Fibroblast of the conjunctiva (primary cell): ENCODE measurements at places on chromosomes 7 and 10.

- no peak for DNase-seq
Measured at GRCh38 chr7:39417642-39418041, 148.6 kb upstream of the YAE1 start.

GRCh38 chr10:5757766-5758517, 55.3 kb downstream of the GDI2 start:
- DNase-seq, result no peak

DNA sequence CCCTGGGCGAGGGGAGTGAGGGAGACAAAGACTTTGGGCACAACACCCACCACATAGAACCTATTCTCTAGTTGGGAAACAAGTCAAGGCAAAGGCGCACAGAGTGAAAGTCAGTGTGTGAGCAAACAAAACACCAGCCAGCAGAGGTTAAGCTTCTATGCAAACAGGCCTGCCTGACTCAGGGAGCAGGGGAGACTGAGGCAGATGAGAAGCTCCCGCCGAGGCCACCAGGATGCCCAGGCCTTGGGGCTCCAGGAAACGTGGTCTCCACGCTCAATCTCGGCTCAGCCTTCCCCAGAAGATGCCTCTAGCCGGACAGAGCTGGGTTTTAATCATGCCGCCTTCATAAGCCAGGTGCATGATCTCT, 74.1 kb upstream of the KCNMA1 start:
- no peak for DNase-seq

GRCh38 chr10:91803386-91804125, 5.3 kb downstream of the TNKS2 start:
- no peak for DNase-seq

- DNase-seq, result no peak
Measured at GRCh38 chr7:149706398-149706797, 67.0 kb downstream of the ZNF467 start.

GRCh38 chr10:17848646-17849045, 39.5 kb downstream of the MRC1 start:
- no peak for DNase-seq

DNA sequence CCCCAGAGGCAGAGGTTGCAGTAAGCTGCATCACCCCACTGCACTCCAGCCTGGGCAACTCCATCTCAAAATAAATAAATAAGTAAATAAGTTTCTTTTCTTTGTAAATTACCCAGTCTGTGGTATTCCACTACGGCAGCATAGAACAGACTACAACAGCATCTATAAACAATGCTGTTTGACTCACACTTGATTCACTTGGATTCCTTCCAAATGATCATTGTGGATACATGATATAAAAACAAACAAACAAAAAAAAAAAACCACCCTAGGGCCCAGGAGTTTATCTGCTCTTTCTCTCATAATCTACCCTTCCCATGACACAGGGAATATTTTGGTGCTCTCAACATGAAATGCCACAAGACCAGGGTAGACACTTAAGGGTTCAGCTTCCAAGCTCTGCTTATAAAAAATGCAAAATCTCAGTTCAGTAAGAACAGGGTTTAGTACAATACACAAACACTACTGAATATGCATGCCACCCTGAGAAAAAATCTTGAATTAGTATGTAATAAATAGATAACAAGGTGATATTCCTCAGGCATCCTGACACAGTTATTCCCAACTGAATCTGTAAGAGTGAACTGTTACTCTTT, 200.9 kb downstream of the FAM107B start:
- DNase-seq, result no peak

- DNase-seq, result no peak
Measured at GRCh38 chr7:127525866-127526480, 59.4 kb downstream of the GCC1 start.

DNA sequence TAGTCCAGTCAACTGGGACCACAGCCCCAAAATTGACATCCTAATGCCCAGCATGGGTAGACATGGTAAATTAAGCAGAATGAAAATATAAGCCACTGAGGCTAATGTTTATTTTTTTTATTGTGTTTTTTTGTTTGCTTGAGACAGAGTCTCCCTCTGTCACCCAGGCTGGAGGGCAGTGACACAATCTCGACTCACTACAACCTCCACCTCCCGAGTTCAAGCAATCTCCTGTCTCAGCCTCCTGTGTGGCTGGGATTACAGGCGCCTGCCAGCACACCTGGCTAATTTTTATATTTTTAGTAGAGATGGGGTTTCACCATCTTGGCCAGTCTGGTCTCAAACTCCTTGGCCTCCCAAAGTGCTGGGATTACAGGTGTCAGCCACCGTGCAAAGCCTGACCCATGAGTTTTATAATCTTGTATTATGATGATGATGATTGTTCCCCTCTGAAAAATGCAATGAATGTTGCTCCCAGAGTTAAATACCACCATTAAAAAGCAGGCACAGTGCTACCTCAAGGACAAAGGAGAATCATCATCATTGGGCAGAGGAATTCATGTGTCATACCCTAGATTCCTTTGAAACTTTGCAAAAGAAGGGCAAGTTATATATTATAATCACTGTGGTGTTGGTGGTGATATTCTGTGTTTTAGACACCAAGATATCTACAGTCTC, 228.0 kb downstream of the PARD3 start:
- DNase-seq, result no peak

GRCh38 chr10:13448216-13448615, 80.6 kb downstream of the BEND7 start:
- peak; percentile 10 for DNase-seq

GRCh38 chr10:71774916-71775702, 1.8 kb upstream of the VSIR start:
- no peak for DNase-seq

GRCh38 chr7:114949231-114949630, 27.3 kb downstream of the MDFIC start:
- DNase-seq, result no peak

GRCh38 chr7:150323682-150324372, 482 bp upstream of the ACTR3C start:
- no peak for DNase-seq

DNA sequence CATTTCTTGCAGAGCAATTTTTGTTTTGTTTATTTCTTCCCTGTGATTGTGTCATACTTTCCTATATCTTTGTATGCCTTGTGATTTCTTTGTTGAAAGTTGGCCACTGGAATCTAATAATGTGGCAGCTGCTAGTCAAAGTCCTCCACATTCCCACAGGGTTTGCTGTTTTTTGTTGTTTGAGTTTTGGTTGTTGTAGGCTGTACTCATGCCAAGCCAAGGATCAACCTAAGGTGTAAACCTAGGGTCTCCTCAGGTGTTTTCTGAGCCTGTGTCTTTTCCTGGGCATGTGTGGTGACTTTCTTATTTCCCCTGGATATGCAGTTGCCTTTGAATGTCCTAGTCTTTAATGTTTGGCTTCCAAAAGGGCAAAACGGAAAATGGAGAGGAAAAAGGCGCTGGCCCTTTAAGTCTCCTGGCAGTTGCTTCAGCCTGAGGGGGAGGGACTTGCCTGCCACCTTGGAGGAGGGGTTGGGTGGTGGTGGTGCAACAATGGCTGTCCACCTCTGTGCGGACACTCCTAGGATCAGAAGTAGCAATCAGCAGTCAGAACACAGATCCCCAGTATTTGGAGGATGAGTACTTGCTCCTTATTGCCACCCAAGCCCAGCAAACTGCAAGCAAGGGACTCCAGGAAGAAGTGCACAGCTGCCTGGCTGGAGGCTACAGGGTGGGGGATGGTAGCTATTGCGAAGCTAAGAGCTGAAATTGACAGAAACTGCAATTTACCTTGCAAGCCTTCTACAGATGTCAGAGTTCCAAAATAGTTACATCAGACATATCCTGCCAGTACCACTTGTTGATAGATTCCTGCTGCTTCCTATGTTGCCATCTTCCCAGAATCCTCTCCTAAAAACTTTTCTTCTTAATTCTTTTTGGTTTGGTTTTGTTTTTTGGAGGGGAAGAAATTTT, 5.6 kb upstream of the ZNF518A start:
- DNase-seq, result peak; percentile 24

DNA sequence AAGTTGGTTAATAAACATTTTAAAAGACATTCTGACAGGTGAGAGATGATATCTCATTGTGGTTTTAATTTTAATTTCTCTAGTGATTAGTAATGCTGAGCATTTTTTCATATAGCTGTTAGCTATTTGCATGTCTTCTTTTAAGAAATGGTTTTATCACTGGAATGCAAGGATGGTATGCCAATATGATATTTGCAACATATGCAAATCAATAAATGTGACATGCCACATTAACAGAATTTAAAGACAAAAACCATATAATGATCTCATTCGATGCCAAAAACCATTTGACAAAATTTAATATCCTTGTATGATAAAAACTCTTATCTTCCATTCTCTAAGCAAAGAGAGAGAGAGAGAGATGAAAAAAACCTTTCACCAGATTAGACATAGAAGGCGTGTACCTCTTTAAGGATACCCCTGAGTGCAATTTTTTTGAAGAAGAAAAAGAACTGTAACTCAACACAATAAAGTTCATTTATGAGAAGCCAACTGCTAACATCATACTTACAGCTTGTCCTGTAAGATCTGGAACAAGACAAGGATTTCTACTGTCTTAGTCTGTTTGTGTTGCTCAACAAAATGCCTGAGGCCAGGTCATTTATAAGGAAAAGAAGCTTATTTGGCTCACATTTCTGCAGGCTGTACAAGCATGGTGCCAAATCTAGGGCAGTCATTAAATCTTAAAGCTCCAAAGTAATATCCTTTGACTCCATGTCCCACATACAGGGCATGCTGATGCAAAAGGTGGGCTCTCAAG, 39.7 kb upstream of the ZMYND11 start:
- DNase-seq, result no peak

GRCh38 chr10:12322583-12323131, 26.7 kb upstream of the CAMK1D start:
- DNase-seq, result no peak

- no peak for DNase-seq
Measured at GRCh38 chr7:82469207-82469606, 25.6 kb upstream of the CACNA2D1 start.

- DNase-seq, result no peak
Measured at GRCh38 chr7:69738396-69738951, 140.2 kb downstream of the AUTS2 start.

GRCh38 chr7:151793531-151793951, 83.4 kb downstream of the PRKAG2 start:
- DNase-seq, result no peak

DNA sequence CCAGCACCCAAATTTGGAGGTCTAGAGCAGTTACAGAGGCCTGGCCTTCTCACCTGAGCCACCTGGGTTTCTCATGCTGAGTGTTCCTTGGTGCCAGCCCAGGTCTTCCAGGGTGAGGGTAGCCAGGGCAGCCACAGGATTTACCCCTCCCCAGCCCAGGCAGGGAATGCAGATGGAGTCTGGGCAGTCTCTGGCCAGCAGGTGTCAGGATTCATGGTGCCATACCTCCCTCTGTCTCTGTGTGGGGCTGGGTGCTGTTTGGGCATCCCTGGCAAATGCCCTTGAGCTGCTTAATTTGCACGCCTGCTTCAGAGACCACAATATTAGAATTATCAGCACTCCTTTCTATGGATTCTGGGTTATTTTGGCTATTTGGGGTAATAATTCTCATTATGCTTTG, 246.7 kb downstream of the GFRA1 start:
- no peak for DNase-seq

- DNase-seq, result no peak
Measured at GRCh38 chr10:24418532-24418931, 209.6 kb downstream of the KIAA1217 start.

DNA sequence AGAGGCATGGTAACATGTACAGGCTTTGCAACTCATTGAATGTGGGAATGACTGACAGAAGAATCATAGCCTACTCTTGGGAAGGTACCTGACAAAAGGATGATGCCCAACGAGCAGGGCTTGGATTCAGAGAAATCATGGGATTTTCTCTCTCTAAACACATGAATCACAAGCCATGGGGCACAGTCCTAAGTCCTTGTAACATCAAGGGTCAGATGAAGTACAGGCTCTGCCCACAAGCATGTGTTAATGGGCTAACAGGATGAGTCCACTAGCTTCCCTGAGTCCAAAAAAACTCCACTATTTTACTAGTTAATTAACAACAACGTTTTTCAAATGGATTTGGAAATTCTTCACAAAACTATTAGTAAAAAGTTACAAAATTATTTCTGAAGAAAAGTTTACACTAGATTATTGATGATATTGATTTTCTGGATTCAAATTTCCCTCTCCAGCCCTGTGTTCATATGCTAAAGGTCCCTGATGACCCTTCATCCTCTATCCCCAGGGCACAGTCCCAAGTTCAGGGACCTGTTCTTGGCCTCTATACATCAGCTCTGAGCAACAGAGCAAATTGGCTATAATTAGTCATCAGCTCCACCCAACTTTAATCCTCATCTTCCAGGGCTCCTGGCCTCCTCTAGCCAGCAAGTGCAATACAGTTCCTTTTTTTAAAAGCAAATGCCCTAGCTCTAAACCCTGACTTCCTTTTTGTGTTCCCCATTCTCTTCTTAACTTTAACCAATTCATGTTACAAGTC, 99.8 kb downstream of the GSAP start:
- DNase-seq, result no peak

- no peak for DNase-seq
Measured at GRCh38 chr7:48168159-48168558, 3.1 kb upstream of the ABCA13 start.

- DNase-seq, result no peak
Measured at GRCh38 chr10:117249493-117250093, 8.7 kb downstream of the SLC18A2 start.

DNA sequence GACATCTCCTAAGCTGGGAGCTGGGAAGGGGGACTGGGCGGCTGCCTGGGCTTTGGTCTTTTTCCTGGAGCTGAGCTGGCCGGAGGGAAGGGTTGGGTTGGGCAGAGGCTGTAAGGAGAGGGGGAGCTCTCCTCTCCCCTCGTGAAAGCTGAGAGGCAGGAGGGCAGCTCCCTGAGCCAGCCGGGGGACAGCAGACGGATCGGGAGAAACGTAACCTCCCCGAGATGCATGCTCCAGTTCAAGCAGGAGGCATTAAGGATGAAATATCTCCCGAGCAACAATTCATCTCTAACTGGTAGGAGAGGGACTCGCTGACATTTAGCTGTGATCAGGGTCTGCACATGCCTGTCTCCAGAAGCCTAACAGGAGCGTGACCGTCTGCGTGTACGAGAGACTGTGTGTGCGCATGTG, 19.9 kb upstream of the LBX1 start:
- no peak for DNase-seq

GRCh38 chr10:84331091-84331490, 2.7 kb downstream of the CCSER2 start:
- no peak for DNase-seq

- DNase-seq, result no peak
Measured at GRCh38 chr10:107164992-107165391, 486 bp upstream of the SORCS1 start.

GRCh38 chr10:72567889-72568640, 57.8 kb downstream of the MICU1 start:
- no peak for DNase-seq

DNA sequence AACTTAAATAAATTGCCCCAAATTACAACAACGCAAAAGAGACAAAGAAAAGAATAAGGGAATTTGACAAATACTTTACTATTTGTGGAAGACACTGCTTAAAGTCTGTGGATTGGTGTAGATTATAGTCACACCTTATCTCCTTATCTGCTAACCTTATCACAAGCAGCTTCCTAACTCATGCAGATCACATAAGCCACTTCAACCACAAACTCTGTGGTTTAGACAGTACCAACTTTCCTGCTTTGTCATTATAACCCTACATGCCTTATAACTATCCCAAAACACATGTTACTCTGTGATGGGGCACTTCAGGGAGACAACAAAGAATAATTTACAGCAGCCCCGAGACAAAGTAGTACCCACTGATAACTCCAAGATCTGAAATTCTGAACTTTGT, 41.5 kb upstream of the PPP3CB start:
- no peak for DNase-seq

- no peak for DNase-seq
Measured at GRCh38 chr7:33556472-33556871, 348.9 kb upstream of the BMPER start.

- no peak for DNase-seq
Measured at GRCh38 chr10:30977385-30977784, 54.3 kb downstream of the ZNF438 start.
